Esophagus mucosa (tissue), 1 donor: ENCODE measurements at places on chromosomes 7 and 10. TPM values are rescaled to one million over a fixed set of nuclear protein-coding genes. Genes with fewer than 3 reads are reported as not detected.

The ZNF503 gene
- 18.8 TPM for total RNA-seq

The CPED1 gene
- total RNA-seq: 0.76 TPM

GRCh38 chr10:114856544-114857287 lies 35.1 kb downstream of the FHIP2A start:
- ATAC-seq: no peak

- ATAC-seq: no peak
These were observed 103.7 kb upstream of the TMEM72 start for GRCh38 chr10:44807451-44807850.

DNA sequence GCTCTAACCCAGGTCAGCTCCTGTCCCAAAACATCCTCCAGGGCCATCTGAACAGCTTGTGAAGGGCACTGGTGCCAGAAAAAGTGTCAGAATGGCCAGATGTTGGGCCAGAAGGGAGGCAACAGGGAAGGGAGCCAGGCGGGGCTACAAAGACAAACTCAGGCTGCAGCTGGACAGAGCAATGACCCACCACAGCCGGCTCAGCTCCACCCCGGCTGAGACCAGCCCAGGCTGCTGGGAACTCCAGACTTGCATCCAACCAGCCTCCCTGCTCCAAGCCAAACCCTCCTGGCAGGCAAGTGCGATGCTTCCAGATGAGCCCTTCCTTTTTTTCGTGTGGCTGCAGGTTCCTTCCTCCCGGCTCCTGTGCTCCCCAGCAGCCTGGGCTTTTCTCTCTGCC lies 466.9 kb downstream of the PTPRN2 start:
- no peak for ATAC-seq

DNA sequence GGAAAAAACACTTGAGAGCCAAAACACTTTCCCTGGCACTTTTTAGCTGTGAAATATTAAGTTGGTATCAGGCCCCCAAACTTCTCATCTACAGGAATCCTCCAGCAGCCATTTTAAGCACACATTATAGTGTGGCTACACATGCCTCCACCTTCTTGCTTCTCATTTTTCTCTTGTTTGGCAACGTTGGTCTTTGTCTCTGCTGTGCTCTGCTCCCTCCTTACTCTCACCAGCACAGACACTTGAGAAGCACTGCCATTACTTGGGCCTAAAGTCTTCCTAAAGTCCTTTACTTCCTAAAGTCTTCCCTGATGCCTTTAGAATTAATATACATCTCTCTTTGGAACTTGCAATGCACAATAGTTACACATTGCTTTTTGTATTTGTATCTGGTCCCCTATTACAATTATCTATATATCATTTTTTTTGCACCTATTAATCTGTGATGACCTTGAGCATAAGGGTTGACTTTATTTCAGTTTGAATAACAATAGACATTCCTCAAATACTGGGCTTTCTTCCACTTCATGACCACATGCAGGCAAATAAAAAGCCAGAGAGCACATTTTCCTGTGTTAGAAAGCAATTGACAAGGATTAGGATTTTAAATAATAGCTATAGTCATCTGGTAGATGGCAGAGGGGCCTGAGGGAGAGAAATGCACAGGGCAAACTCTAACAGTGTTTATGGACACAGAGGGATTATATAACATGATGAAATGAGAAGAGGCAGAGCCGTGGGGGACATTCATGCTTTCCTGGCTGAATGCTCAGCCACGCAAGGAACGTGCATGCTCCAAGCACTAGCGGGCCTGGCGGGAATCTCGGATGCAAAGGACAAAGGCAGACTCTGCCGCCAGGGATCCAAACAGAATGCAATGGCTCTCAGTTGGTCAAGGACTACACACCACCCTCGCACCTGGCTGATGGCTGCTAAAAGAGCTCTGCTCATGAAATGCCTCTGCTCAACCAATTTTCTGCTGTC lies 99.3 kb downstream of the CDC14C start:
- ATAC-seq: no peak
